ENCODE measurements at places on chromosomes 1 and 21. TPM values are rescaled to one million over a fixed set of nuclear protein-coding genes. Genes with fewer than 3 reads are reported as not detected.
A peak's percentile ranks its signal among the peaks of the same experiment; 100 is the strongest.

DNA sequence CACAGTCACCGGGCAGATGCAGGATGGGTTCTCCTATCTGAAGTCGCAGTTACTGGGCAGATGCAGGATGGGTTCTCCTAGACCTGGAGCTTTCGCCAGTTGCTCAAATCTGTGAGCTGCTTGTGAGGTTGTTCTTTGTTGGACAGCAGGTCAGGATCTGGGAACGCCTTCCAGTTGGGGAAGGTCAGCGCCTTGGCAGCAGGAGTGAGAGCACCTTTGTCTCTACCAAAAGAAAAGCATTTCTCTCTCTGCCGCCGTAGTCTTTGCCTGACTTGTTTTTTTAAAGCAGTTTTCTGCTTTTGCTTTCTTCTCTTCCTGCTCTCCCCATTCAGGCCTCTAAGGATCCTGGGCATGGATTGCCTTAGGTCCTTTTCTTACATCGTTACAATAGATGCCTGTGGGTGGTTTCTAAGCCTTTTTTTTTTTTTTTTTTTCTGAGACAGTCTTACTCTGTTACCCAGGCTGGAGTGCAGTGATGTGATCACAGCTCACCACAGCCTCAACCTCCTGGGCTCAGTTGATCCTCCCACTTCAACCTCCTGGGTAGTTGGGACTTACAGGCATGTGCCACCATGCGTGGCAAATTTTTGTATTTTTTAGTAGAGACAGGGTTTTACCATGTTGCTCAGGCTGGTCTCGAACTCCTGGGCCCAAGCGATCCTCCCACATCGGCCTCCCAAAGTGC is 15.7 kb downstream of the PEX14 start:
- no peaks in the 10 kb centered on the region for H3K27me3 ChIP-seq
- no peak overlapping the region for H3K27ac ChIP-seq
- peaks cover 29% of the 10 kb centered on the region for H3K4me1 ChIP-seq

- H3K4me3 ChIP-seq, result no peak overlapping the region
- peak overlapping the region; percentile 21 for H3K27ac ChIP-seq
- peaks cover 3% of the 10 kb centered on the region for H3K27me3 ChIP-seq
- DNase-seq, result no peak
- H3K36me3 ChIP-seq, result no peaks in the 10 kb centered on the region
Observed at GRCh38 chr1:53892911-53893310, 1.1 kb upstream of the DIO1 start.

DNA sequence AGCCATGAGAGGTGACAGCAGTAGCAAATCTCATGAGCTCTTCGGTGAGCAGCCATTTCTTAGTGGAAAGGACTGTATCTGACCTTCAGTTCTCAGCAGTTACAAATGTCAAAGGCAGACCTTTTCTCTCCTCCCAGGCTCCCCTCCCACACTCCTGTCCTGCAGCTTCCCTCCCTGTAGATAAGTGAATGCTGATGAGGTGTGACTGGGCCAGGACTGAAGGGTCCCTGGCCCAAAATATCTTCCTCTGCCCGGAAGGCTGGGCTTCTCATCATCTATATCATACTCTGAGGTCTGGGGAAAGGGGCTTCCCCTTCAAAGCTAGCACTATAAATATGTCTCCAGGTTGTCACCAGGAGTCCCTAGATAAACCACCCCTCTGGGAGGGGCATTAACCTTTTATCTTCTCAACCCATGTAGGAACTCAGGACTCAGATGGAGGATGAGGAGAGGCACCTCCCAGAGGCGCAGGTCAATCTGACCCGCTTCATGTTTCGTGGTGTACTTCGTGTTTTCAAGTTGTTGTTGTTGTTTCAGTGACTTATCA is 3.6 kb upstream of the ADAMTSL4 start:
- no peaks in the 10 kb centered on the region for H3K36me3 ChIP-seq
- H3K4me3 ChIP-seq, result no peak overlapping the region
- H3K27me3 ChIP-seq, result no peaks in the 10 kb centered on the region
- H3K27ac ChIP-seq, result no peak overlapping the region
- DNase-seq, result no peak

DNA sequence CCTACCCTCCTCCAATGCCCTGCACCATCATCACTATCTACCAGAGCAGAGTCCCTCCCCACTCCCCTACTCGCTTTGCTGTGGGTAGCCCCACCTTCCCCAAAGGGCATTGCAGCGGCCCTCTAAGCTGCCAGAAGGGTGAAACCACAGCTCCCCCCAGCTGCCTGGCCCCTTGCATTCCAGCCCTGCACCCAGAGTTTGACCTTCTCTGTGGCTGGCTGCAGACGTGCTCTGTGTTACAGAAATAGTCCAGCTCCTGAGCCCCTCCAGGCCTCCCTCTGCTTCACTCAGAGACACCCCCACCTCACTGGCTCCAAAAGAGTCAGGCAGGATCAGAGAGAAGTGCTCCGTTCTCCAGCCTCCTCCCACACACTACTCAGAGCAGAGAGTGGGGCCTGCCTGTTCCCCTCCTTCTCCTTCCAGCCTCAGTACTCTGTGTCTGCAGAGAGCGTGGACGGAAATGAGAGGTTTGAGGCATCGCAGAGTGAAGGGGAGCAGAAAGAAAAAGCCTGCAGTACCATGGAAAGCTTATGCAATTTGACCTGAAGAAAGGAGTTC is 63.2 kb downstream of the PLEKHA6 start:
- no peak for DNase-seq
- H3K36me3 ChIP-seq, result no peaks in the 10 kb centered on the region
- peak overlapping the region; percentile 82 for H3K27ac ChIP-seq
- no peaks in the 10 kb centered on the region for H3K27me3 ChIP-seq
- H3K4me3 ChIP-seq, result no peak overlapping the region

GRCh38 chr1:100152271-100152670 is 19.3 kb downstream of the TRMT13 start:
- no peaks in the 10 kb centered on the region for H3K27me3 ChIP-seq
- peaks cover 55% of the 10 kb centered on the region for H3K36me3 ChIP-seq
- H3K27ac ChIP-seq, result no peak overlapping the region
- DNase-seq, result no peak

DNA sequence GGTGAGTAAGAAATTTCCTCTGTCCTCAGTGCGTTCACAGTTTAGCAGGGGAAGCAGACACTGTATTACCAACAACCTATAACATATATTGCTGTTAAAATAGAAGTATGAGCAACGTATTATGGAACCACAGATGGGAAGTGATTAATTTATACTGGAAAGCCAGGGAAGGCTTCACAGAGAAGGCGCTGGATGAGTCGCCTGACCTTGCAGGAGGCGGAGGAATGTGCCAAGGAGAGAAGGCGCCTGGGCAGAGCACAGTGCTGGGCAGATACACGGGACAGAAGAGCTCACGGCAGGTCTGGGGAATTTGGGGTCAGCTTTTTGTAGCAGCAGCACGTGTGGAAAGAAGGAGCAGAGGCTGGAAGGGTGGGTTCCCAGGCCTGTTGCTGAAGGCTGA is 116.3 kb downstream of the DHRS3 start:
- H3K4me3 ChIP-seq, result no peak overlapping the region
- H3K4me1 ChIP-seq, result peaks cover 42% of the 10 kb centered on the region
- H3K27ac ChIP-seq, result peak overlapping the region; percentile 13
- no peaks in the 10 kb centered on the region for H3K27me3 ChIP-seq
- peaks cover 48% of the 10 kb centered on the region for H3K36me3 ChIP-seq

- H3K36me3 ChIP-seq, result no peaks in the 10 kb centered on the region
- H3K4me1 ChIP-seq, result peaks cover 16% of the 10 kb centered on the region
- no peaks in the 10 kb centered on the region for H3K27me3 ChIP-seq
- peak overlapping the region; percentile 62 for H3K27ac ChIP-seq
- peak overlapping the region; percentile 28 for H3K4me3 ChIP-seq
- peak; percentile 42 for DNase-seq
Observed at GRCh38 chr1:6385488-6386191, 7.9 kb downstream of the ACOT7 start.

GRCh38 chr1:188154761-188155160 is 1326.0 kb downstream of the PLA2G4A start:
- no peaks in the 10 kb centered on the region for H3K36me3 ChIP-seq
- H3K27ac ChIP-seq, result no peak overlapping the region
- H3K4me3 ChIP-seq, result no peak overlapping the region
- no peaks in the 10 kb centered on the region for H3K27me3 ChIP-seq

DNA sequence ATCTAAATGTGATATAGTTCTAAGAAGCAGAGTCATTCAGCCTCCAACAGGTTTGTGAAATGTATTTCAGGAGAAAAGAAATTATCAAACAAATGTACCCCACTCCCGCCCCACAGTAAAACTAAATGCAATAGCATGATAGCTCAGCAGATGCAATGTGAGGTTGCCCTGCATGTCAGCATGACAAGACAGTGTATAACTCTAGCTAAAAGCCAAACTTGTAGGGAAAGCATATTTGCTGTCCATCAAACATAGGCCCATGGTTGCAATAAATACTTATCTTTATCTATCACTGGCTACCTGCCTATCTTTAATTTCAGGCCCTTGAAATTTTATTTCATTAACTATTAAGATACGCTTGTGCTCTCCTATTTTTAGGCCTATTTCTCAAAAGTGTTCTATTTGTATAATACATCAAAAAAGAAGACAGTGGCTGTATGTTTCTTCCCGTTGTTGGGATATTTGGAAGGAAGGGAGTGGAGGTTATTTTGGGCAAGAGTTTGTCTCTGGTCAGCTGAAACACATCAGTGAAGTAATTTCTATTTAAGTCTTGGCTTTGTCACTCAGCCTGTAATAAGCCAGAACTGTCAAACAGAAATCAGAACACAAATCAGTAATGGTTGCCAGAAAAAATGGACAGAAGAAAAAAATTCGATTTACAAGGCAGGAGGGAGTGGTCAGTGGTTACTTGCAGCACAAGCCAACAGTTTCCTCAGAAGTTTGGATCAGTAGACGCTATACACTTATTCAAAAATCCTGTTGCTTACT is 307.4 kb upstream of the ADGRL2 start:
- peak overlapping the region; percentile 86 for H3K27ac ChIP-seq
- H3K36me3 ChIP-seq, result no peaks in the 10 kb centered on the region
- H3K4me1 ChIP-seq, result peaks cover 42% of the 10 kb centered on the region
- H3K27me3 ChIP-seq, result no peaks in the 10 kb centered on the region
- DNase-seq, result no peak
- H3K4me3 ChIP-seq, result peak overlapping the region; percentile 12

- no peak for DNase-seq
- peaks cover 79% of the 10 kb centered on the region for H3K4me1 ChIP-seq
- peak overlapping the region; percentile 80 for H3K27ac ChIP-seq
- H3K4me3 ChIP-seq, result no peak overlapping the region
- no peaks in the 10 kb centered on the region for H3K36me3 ChIP-seq
Observed at GRCh38 chr1:226711976-226712741, 26.9 kb downstream of the ITPKB start.

DNA sequence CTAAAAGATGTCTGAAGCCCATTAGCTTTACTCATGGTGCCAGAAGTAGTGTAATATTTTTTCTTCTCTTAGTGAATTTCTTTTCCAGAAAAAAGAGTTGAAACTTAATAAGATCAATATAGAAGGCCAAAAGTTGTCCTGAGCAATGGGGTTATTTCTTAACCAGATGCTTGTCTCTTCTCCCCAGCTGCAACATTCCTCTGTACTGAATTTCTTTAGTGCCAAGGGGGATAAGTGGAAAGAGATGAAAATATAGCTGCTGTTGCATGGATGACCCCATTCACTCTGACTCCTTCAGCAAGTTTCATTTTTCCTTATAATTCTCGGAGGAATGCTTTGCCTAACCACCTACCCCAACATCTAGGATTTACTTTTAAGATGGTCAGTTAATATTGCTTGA is 675.0 kb downstream of the USP25 start:
- DNase-seq, result no peak
- no peaks in the 10 kb centered on the region for H3K27me3 ChIP-seq
- no peak overlapping the region for H3K27ac ChIP-seq
- peaks cover 22% of the 10 kb centered on the region for H3K4me1 ChIP-seq

DNA sequence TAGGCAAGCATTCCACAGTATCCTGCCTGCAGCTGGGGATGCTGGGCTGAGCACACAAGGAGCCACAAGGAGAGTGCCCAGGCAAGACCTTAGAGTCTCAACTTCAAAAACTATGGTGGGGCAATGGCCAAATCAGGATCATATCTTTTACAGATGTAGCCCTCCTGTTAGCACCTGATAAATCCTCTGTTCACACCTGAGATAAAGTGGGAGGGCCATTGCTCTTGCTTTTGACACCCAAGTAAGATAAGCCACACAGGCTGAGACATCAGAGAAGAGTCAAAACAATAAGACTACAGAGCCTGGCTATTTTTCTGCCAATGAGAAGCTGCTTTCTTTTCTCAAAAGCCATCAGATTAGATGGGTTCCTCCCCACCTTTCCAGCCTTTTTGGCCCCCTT is 148.9 kb downstream of the AJAP1 start:
- no peak overlapping the region for H3K4me3 ChIP-seq
- H3K36me3 ChIP-seq, result no peaks in the 10 kb centered on the region
- DNase-seq, result no peak
- H3K27ac ChIP-seq, result no peak overlapping the region

The CTSK gene
- 8.2 TPM for total RNA-seq

The CNR2 gene
- total RNA-seq, result not detected
